Progenitor cell of endocrine pancreas (in vitro differentiated cells): ENCODE measurements at places on chromosomes 5 and 9.
A peak's percentile ranks its signal among the peaks of the same experiment; 100 is the strongest.

- H3K27ac ChIP-seq = no peak overlapping the region
- no peaks in the 10 kb centered on the region for H3K36me3 ChIP-seq
- no peak for DNase-seq
Measured at GRCh38 chr5:145204743-145205142, 630.4 kb downstream of the PRELID2 start.

- H3K27me3 ChIP-seq = no peaks in the 10 kb centered on the region
- H3K4me1 ChIP-seq = peaks cover 68% of the 10 kb centered on the region
- peak overlapping the region; percentile 54 for H3K27ac ChIP-seq
- H3K36me3 ChIP-seq = peaks cover 12% of the 10 kb centered on the region
- no peak for DNase-seq
- no peak overlapping the region for H3K4me3 ChIP-seq
Measured at GRCh38 chr5:80190960-80191359, 64.9 kb downstream of the SERINC5 start.

- H3K36me3 ChIP-seq = peaks cover 3% of the 10 kb centered on the region
- no peaks in the 10 kb centered on the region for H3K27me3 ChIP-seq
- DNase-seq = no peak
- peak overlapping the region; percentile 50 for H3K4me3 ChIP-seq
Measured at GRCh38 chr9:120710110-120710981, 3.9 kb downstream of the MEGF9 start.

DNA sequence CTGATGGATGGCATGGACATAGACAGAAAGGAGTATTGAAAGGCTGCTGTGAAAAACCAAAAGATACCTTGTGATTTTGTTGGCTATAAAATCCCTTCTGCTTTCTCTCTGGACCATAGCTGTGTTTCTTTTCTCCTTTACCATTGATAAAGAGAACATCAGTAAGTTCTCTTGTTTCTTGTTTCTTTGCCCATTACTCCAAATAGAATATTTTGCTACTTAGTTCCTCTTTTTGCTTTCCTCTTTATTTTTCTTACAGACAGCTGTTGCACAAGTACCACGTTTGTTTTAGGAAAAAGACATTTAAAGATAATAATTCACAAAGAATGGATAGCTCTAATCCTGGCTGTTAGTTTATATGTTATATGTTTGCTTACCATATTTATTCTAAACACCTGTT lies 1129.2 kb downstream of the DTWD2 start:
- no peak overlapping the region for H3K27ac ChIP-seq
- H3K36me3 ChIP-seq = no peaks in the 10 kb centered on the region
- no peak for DNase-seq

GRCh38 chr5:62112689-62113228 lies 193.2 kb upstream of the KIF2A start:
- no peaks in the 10 kb centered on the region for H3K4me1 ChIP-seq
- no peak for DNase-seq
- no peaks in the 10 kb centered on the region for H3K36me3 ChIP-seq
- H3K27ac ChIP-seq = no peak overlapping the region
- no peaks in the 10 kb centered on the region for H3K27me3 ChIP-seq

DNA sequence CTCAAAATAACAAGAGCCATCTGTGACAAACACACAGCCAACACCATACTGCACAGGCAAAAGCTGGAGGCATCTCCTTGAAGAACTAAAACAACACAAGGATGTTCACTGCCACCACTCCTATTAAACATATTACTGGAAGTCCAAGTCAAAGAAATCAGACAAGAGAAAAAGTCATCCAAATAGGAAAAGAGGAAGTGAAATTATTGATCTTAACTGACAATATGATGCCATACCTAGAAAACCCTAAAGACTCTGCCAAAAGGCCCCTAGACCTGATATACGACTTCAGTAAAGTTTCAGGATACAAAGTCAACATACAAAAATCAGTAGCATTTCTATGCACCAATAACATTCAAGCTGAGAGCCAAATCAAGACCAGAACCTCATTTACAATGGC lies 30.0 kb upstream of the MACIR start:
- H3K4me3 ChIP-seq = no peak overlapping the region
- H3K36me3 ChIP-seq = no peaks in the 10 kb centered on the region
- no peak for DNase-seq
- no peaks in the 10 kb centered on the region for H3K4me1 ChIP-seq
